Muscle of back (tissue), 13 donors: ENCODE measurements at places on chromosomes 16 and 17.

DNA sequence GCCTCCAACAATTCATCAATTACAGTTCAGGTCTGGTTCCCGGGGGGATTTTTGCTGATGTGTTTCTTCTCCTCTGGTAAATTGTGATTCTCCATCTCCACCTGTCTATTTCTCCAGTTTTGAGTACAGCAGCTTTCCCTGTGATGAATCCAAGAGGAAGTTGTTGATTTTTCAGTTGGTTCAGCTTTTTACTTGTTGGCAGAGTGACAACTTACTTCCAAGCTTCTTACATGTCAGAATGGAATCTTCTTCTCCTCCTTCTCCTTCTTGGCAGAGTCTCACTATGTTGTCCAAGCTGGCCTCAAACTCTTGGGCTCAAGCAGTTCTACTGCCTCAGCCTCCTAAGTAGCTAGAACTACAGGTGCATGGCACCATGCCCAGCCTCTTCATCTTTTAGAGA, 33.4 kb upstream of the TMEM92 start:
- DNase-seq: no peak

- DNase-seq: no peak
Observed at GRCh38 chr17:40564195-40564882, 933 bp downstream of the CCR7 start.

DNA sequence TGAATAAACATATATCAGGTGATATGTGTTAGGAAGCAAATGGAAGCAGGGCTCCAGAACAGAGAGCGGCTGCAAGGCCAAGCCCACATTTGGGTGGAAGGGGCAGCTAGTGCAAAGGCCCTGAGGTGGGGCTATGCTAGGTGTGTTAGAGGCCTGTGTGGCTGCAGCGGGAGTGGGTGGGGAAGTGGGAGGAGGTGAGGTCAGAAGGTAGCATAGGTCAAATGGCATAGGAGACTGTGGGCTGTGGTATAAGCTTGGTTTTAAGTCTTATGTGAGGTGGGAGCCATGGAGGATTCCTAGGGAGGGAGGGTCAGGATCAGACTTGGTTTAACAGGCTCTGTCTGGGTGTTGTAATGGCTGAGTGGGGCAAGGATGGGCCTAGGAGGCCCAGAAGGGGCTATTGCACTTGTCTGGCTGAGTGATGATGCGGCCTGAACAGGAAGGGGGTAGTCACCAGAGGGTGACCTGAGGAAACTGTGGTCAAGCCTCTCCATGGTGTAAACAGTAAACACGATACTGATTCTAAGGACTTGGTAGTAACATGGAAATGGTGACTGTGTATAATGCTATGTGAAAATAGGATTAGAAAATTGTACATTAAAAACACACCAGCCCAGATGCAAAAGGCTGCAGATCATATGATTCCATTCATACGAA, 31.1 kb downstream of the RAI1 start:
- no peak for DNase-seq

GRCh38 chr17:37174205-37174604, 201.6 kb upstream of the C17orf78 start:
- peak; percentile 8 for DNase-seq

DNA sequence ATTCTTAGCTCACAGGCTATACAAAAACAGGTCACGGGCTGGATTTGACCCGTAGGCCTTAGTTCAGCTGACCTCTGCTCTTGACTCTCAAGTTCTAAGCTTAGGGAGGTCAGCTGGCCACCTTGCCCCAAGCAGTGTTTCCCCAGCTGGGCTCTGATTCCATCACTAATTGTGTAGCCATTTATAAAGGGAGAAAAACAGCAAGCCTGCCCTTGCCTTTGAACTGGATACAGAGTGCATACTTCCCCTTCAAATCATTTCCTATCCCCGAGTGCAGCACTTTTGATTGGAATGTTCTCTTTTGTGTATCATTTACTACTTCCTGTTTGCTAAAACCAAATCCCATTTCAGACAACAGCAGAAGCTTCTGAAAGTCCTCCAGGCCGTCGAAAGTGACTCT, 153.6 kb downstream of the KATNIP start:
- DNase-seq: no peak

- no peak for DNase-seq
Observed at GRCh38 chr16:27906883-27907282, 156.6 kb downstream of the GSG1L start.

DNA sequence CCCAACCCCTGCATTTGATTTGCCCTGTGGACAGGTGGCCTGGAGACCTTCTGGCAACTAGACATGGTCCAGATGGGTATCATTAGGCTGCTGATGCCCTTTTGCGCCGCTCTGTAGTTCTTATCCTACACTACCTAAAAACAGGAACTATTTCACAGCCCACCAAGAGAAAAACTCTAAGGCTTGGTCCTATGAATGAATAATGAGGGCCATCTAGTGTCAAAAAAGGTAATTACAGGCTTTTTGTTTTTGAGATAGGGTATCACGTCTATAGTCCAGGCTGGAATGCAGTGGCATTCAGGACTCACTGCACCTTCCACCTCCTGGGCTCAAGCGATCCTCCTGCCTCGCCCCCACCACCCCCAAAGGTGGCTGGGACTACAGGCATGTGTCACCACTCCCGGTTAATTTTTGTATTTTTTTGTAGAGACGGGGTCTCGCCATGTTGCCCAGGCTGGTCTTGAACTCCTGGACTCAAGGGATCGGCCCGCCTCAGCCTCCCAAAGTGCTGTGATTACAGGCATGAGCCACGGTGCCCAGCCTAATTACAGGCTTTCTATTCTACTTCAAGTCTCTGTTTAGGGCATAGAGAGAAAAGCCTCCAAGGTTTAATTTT, 20.9 kb downstream of the COIL start:
- peak; percentile 47 for DNase-seq
